ENCODE measurements at places on chromosomes 1 and 21.

DNA sequence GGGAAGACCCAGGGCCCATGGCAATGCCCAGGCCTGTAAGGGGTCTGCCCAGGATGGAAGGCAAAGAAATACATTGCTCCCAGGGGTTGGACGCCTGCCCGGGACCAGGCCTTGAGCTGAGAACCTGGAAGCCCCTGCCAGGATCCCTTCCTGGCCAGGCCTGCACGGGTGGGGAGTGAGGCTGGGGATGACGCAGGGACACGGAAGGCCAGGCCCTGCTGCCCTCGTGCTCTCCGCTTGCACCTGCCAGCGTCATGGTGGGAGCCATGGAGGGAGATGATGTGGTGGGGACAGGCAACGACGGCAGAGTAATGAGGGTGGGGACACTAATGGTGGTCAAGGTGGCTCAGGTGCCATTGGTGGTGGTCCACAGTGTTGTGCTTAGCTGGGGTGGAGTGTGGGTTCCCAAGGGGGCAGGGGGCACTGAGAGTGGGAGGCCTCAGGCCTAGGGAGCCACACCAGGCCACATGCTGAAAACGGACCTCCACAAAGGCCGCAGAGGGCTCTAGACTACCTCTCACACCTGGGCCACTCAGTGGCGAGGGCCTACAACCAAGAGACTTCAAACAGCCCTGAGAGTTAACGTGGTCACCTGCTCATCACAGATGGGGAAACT lies 4.3 kb downstream of the HES3 start:
- no peak for DNase-seq

DNA sequence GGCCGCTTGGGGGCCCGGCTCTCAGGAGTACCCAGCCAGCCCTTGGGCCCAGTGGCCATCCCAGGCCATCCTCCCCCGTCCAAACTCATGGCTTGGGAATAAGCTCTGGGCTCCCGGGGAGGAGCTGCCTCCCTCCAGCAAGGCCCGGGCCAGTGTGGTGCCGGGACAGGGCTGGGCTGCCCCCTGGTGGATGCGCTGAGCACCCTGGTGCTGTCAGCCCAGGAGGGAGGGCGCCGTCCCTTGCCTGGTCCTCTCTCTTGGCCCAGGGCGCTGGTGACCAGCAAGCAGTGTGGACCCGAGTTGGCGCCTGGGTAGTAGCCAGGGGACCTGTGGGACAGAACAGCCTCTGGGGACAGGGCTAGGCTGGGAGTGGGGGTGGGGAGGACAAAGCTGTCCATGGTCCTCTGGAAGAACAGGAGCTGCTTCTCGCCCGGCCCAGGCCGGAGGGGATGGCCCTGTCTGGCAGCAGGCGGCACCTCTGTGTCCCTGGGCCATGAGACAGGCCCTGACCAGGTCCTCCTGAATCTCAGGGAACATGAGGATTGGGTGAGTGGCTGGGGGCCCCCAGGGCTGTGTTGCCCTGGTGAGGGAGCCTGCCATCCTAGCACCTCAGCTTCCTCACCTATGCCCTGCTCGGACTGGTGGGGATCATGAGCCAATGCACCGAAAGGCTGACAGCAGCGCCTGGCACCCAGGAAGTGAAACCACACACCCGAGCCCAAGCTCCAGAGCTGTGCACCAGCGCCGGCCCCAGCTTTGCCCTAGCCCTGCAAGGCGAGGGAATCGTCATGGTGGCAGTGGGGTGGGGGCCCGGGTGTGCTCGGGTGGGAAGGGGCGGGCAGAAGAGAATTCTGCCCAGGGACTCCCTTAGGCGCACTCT lies 9.4 kb downstream of the MORN1 start:
- peak; percentile 39 for DNase-seq

DNA sequence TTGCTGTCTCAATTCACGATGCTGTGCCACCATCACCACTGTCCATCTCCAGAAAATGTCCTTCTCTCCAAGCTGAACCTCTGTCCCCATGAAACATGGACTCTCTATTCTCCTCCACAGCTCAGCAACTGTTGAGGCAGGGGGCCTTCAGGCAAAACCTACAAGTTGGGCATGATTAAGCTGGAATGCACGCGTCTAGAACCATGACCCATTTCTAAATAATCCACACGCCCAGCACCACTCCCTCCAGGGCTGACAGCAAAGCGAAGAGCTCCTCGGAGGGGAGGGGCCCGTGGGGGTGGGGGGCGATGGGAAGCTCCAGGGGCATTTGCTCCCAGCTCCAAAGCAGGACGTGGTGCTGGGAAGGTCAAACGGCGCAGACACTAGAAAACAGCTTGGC lies 3.3 kb upstream of the HES5 start:
- DNase-seq, result no peak

DNA sequence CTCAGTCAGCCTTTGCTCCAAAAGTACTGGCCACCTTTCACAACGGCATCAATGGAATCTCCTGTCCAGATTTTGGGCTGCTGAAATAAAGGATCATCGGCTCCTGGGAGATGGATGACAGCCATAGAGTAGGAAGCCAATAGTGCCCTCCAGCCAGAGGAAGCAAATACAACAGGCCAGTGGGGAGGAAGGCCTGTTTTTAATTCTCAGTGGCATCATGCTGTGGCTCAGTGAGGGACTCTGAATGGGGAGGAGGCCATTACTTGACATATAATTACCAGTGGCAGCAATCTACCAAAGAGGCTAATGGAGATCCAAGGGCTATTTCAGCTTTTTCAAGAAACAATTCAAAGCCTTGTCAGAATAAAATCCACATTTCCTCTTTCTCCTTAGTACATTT lies 26.7 kb downstream of the COLGALT2 start:
- DNase-seq, result no peak

GRCh38 chr1:51592711-51593110 lies 24.2 kb upstream of the OSBPL9 start:
- no peak for DNase-seq

DNA sequence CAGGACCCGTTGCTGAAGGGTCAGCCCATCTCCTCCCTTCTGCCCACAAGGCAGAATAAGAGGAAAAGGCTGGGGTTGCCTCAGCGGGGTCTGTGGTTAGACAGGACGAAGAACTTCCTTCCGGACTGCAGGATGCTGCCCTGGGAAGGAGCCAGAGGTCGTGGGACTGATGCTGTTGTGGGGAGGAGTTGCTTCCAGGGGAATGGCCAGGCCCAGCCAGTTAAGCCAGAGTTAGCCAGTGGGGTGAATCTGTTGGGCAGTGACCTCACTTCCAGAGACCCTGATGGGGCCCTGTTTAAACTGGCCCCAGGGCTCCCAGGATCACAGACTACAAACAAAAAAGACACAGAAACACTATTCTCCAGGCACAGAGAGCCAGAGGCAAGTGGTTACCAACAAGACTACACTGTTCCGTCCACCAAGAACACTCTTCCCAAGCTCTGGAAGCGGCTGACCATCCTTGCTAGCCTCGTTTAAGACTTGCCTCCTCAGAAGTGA lies 13.0 kb downstream of the FAM229A start:
- DNase-seq, result peak; percentile 64

DNA sequence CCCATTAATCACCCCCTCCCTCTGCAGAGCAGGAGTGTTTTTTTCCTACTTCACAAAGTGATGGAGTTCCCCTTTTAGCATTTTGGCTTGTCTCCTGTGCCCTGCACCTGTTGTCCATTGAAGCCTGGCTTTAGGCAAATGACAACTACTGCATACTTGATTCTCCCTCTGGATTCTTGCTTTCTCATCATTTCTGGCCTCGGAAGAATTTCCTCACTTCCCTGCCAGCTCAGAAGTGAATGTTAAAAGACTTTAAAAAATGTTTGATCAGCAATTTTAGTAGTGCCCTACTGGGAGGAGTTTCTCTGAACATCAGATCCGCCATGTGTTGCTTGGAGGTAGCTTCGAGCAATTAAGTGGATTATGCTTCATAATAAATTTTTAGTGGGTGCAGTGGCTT lies 28.1 kb downstream of the RCOR3 start:
- DNase-seq, result no peak

DNA sequence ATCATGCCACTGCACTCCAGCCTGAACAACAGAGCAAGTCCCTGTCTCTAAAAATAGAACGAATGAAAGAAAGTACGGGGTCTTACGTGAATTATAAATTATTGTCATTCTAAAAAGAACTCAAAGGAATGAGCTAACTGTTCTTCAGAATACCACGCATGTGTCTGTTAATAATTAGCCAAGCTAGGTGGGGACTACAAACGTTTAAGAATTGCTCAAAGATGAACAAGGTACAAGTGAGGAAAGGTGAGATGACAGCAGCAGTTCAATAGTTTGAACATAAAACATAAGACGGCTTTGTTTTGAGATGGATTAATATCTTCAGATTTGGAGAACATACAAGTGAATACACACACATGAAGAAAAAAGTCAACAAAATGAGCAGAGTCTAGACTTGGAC lies 79.6 kb downstream of the UBR4 start:
- no peak for DNase-seq

- no peak for DNase-seq
Measured at GRCh38 chr1:19945914-19946313, 22.5 kb upstream of the PLA2G2E start.

DNA sequence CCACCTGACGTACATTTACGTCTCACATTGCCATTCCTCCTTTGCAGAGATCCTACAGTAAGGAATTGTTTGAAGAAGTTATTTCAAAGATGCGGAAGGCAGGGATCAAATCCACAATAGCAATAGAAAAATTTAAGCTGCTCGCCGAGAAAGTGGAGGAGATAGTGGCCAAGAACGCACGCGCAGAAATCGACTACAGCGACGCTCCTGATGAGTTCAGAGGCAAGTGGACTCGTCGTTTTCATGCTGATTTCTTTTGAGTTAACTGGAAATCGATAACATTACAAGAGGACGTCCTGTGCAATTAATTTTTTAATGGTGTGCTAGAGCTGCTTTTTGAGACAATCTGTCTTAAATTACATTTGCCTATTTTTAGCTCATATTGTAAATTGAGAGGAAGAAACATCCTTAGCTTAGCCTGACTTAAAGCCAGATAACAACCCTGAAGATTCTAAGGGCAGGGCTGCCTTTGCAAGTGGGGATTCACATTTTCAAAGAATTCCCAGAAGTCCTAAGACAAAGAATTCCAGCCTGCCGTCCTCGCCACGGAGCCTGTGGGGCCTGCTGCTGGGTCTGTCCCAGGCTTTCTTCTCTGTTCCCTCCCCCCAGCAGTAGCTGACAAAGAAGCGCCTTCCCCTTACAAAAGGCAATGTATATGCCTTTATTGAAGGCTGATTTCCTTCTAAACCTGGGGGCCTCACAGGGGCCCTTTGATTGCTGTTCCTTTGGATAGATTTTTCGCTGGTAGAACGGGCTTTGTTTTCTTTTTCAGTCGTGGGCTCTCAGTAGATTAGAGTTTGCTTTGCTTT lies 31.6 kb upstream of the KIF1B start:
- no peak for DNase-seq

DNA sequence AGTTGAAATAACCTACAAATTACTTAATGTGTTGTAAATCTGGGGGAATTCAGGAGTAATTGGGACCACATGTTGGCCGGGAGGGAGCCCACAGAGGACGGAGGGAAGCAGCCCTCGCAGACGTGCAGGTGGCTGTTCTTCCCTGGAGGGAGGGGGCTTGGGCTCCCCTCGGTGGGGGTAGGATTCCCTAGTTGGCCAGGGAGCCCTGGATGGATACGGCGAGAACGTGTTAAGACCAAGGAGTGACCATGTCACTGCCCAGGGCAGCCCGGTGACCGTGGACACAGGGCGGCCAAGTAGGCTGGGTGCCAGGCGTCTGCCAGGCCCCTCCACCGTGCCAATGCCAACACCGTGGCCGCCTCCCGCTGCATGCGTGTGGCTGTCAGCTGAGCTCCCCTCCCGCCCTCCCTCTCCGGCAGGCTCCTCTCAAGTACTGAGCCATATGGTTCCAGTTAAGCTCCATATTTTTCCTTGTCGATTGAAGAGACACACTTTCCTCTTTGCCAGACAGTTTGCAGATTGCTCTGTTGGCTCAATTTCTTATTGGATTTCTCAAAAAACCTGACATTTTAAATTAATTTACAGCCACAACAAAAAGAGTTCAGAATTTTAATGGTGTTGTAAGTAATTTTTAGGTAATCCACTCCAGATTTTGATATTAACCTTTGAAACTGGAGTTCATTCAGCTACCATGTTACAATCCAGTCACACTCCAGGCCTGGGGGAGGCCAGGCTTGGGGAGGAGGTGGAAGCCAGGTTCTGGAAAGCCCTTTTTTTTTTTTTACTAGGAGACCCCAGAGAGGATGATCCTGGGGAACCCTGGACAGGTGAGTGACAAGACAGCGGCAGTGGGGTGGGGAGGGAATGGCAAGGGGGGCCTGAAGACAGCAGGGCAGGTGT lies 71.2 kb downstream of the CASZ1 start:
- peak; percentile 13 for DNase-seq

- DNase-seq, result no peak
Measured at GRCh38 chr1:48740621-48741020, 36.1 kb downstream of the BEND5 start.

DNA sequence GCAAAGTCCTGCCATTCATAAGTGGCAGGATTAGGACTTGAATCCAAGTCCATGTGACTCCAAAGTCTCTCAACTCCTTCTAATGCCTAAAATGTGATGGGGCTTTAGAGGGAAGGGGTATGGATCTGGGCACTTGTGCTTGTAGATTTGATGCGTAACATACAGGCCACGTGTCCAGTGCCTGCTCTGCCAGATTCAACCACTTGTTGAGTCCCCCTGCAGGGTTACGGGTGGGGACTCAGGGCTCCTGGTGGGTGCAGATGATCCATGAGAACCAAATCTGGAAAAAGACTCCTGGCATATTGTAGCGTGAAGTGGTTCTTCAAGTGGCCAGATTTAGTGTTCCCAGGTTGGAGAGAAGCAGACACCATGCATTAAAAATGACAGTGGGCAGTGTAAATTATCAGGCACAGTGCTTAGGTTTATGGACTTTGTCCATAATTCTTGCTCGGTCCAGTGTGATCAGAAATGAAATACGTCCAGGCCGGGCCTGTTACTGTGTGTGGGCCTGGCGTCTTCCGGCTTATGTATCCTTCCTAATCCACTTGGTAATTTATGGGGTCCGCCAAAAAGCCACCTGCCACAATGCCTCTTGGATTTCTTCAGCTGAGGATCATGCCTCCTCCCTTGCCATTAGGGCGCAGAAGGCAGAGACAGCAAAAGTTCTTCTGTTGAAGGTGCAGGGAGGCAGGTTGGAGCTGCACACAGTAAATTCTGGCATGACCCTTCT lies 51.2 kb upstream of the LRP8 start:
- no peak for DNase-seq

DNA sequence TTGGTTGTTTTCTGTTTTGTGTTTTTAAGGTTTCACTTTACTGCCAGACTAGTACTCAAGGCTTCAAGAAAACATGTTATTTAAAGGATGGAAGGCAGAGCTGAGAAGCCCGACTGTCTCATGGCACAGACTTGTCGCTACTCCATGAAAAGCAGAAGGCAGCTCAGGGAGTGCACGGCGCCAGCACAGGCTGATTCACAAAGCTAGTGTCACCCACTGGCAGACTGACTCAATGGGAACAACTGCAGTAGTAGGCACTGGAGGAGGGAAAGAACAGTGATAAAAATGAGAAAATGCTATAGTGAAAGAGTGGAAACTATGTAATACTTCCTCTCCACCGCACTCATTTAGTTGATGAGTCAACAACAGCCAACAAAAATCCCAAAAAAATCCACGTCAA lies 14.7 kb downstream of the HSF2BP start:
- DNase-seq, result no peak

DNA sequence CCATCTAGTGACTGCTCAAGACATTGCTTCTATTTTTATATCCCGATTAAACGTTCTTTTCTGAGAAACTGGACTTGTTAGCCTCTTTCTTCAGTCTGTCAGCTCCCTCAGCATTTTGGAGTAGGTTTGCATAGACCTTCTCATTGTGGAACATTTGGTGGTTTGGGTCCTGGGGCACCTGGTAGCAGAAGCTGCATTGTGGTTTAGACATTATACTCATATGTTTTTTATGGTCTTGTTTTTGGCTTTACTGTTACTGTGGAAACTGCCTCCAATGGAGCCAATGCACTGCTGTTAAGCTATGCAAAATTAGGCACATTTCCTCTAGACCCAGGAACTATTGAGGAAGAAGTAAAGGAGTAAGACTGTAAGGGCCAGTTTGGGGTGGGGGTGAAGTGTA lies 36.7 kb upstream of the LRRC8B start:
- no peak for DNase-seq
